ENCODE measurements at places on chromosomes 12 and 14.

GRCh38 chr12:120429368-120429767 lies 8.5 kb upstream of the COX6A1 start:
- no peak for DNase-seq

DNA sequence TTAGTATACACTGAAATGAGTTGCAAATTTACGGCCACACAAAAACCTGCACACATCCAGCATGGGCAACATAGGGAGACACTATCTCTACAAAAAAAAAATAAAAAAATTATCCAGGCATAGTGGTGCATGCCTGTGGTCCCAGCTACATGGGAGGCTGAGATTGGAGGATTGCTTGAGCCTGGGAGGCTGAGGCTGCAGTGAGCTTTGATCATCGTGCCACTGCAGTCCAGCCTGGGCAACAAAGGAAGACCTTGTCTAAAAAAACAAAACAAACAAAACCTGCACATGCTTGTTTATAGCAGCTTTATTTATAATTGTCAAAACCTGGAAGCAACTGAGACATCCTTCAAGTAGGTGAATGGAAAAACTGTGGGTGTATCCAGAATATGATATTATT lies 4.9 kb upstream of the TOMM20L start:
- DNase-seq, result no peak

- DNase-seq, result no peak
These were observed 276.2 kb downstream of the SSPN start for GRCh38 chr12:26471560-26471959.

- DNase-seq, result no peak
These were observed 4.1 kb downstream of the C12orf75 start for GRCh38 chr12:105334582-105334981.

DNA sequence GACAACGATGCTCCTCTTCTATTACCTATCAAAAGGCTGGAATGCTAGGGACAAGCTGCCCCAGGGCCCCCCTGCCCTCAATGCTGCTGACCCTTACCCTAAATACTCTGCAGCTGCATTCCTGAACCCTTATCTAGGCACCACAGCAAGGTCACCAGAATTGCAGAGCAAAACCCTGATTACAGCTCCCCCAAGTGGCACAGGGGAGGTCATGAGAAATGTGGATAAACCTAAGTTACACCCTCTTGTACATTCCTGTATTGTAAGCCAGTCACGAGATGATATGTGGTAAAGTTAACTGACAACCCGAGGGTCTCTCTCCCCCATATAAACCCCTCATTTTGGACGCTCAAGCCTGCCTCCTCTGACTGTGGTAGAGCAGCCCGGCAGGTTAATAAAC lies 411.8 kb upstream of the STXBP6 start:
- no peak for DNase-seq

DNA sequence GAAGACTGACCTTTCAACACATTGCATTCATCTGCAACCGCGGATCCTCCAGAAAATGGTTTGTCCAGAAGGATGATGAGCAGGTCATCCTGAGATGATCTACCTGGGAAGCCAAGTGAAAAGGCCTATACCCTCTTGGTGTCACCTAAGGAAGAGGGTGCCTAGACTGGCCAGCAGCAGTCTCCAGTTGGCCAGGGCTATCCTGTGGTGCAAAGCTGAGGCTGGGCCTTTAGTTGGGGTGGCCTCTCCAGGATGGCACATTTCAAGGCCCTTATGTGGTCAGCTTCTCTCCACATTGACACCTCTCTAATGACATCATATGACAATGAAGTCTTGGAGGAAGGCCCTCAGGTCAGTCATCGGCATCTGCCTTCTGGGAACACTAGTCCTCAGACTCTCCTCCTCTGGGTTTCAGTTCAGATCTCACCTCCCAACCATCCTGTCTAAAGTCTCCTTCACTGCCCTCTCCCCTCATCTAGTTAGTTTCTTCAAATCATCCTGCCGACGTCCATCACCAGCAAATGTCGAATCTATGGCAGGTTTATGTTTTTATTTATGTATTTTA lies 3.3 kb upstream of the SLC22A17 start:
- no peak for DNase-seq

- no peak for DNase-seq
These were observed 133.8 kb upstream of the NUDT4 start for GRCh38 chr12:93243689-93244513.

DNA sequence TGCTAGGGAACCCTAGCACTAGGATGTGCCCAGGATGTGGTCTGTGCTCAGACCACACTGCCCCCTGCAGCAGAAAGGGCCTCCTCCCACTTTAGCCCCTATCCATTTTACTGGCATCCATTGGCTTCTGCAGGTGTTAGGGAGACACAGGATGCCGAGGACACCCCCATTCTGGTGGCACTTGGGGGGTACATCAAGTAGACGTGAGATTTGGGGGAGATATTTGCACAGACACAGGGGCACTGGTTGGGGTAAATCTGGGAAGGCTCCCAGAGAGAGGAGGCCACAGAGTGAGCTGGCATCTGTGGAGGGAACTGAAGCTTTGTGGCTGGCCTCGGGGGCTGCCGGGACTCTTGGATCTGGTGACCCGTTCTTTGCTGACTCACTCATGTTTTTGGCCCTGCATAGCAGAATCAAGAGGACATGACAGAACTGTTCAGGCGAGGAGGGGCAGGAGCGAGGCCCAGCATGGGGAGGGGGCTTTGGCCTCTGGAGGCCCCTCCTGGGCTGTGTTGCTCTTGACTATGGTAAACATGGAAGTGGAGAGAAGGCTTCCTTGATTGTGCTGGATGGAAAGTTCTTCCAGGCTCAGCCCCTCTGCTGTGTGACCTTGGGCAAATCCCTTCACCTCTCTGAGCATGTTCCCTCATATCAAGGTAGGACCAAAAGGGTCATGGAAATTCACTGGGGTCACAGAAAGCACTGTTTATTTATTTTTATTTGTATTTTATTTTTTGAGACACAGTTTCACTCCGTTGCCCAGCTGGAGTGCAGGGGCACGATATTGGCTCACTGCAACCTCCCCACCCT lies 1.8 kb downstream of the PLBD2 start:
- DNase-seq, result no peak

- DNase-seq, result no peak
These were observed 72.5 kb upstream of the SLC38A2 start for GRCh38 chr12:46445093-46445492.

GRCh38 chr12:77500089-77500488 lies 330.6 kb upstream of the NAV3 start:
- DNase-seq, result no peak

DNA sequence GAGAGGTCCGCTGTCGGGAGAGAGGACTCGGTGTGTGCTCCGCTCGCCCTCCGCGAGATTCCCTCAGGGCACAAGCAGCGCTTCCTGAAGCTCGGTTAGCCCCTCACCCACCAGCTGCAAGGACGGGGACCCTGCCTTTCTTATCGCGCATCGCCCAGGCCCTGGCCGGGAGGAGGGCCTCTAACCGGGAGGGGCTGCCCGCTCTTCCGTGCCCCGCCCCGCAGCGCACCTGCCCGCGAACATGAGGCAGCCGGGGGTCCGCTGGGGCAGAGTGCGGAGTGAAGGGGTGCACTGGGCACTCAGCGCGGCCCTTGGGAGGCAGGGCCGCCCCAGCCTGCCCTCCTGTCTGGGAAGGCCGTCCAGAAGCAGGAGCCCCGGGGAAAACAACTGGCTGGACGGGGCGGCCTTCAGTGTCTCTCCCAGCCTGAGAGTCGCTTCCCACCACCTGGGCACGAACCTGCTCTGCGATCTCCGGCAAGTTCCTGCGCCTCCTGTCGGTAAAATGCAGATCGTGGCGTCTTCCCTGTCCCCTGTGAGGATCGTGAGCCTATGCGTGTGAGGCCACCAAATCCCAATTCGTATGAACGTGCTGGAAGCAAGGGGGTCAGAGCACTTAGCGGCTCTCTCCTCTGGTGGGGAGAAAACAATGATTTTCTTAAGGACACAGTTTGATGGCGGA lies 28.0 kb upstream of the ADIPOR2 start:
- DNase-seq, result no peak

- DNase-seq, result no peak
These were observed 41.9 kb upstream of the MED13L start for GRCh38 chr12:116319233-116319897.

GRCh38 chr14:53389202-53389601 lies 236.1 kb upstream of the DDHD1 start:
- DNase-seq, result no peak

DNA sequence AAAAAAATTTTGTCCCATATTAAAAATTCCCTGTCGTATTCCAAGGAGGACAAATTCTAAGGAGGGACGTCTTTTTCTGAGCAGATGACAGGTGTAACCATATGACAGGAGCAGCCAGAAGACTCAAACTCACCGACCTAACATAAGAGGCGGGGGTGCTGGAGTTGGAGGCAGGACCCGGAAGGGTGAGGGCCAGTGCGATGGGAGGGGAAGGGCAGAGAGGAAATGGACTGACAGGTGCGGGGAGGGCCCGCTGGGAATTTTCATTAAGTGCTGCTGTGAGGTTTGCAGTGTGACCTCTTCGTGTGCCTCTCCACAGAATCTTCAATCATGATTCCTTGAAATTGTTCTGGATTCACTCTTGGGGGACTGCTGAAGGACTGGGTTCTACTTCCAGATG lies 189.4 kb downstream of the NTF3 start:
- no peak for DNase-seq

- DNase-seq, result no peak
These were observed 248.8 kb downstream of the ANO6 start for GRCh38 chr12:45464699-45465098.

GRCh38 chr14:37140176-37140575 lies 32.2 kb downstream of the SLC25A21 start:
- no peak for DNase-seq

DNA sequence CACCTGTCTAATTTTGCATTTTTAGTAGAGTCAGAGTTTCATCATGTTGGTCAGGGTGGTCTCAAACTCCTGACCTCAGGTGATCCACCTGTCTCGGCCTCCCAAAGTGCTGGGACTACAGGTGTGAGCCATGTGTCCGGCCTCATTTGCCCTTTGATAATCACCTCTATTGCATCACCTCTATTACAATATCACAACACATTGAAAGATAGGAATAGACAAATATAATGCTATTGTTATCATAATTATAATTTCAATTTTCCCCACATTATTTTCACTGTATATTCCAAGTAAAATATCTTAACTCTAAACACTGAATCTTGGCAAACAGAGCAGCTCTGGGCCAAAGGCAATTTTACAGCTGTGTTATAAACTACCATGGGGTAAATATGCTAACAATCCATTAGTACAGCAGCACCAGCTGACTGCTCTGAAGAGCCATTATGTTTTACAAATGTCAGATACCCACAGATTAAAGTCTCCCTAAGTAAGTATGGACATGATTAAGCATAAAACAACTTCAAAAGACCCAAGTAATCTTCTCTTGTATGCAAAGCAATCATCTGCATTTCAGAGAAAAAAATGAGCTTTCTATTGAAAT lies 173.2 kb downstream of the MED13L start:
- no peak for DNase-seq

DNA sequence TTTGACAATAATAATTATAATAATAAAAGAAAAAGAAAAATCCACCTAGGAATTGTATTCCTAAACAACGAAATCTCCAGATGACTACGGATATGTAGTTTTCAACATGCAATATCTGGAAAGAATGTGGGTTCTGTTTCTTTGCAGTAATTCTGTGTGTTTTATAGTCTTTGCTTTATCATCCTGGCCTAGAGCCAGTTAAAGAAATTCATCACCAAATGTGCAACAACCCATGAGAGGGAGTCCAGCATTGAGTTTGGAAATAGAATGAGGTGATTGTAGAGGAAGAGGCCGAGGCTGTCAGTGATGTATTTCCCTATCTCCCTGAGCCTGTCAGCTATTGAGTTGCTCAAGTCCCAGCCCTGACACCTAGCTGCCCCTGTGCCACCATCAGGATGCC lies 200.5 kb upstream of the DCN start:
- DNase-seq, result no peak

DNA sequence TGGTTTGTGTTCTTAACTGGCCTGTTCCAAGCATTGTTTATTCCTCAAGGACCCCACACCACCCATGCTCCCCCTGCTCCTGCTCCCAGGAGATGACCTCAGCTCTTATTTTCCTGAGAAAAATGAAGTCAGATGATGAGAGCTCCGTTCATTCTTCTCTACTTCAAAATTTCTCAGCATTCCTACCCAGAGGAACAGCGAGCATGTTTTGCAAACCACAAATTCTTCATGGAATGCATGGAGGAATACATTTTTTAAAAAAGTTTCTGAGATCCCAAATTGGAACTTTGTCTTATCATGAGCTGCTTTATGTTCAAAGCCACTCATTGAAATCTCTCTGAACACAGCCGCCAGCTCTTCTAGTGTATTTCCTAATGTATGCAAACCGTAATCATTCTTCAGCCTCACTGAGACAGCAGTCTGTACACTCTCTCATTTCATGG lies 44.9 kb downstream of the SYNE2 start:
- no peak for DNase-seq

DNA sequence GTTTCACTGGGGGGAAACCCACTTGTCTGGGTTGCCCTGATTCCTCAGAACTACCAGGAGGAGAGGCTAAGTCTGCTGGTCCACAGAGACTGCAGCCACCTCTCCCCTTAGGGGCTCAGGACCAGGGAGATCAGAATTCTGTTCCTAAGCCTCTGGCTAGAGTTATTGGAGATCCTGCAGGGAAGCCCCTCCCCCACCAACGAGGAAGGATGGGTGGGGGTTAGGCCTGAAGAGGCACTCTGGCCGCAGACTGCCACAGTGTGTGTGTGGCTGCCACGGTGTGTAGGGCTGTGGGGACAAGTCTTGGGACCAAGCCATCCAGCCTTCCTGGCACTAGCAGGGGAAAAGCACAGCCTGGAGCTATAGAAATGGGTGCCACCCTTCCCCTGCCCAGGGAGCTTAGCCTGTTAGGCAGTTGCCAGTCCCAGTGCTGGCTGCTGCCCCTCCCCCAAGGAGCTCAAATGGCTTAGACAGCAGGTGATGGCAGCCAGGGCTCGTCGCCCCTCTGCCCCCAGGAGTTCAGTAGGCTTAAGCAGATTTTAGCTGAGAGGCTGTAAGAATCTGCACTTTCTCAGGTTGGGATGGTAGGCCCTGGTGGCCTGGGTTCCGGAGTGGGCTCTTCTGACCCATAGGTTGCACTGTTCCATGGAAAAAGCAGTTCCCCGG lies 107.7 kb downstream of the ERGIC2 start:
- no peak for DNase-seq

- DNase-seq, result no peak
These were observed 43.4 kb upstream of the AMN start for GRCh38 chr14:102878970-102879460.

DNA sequence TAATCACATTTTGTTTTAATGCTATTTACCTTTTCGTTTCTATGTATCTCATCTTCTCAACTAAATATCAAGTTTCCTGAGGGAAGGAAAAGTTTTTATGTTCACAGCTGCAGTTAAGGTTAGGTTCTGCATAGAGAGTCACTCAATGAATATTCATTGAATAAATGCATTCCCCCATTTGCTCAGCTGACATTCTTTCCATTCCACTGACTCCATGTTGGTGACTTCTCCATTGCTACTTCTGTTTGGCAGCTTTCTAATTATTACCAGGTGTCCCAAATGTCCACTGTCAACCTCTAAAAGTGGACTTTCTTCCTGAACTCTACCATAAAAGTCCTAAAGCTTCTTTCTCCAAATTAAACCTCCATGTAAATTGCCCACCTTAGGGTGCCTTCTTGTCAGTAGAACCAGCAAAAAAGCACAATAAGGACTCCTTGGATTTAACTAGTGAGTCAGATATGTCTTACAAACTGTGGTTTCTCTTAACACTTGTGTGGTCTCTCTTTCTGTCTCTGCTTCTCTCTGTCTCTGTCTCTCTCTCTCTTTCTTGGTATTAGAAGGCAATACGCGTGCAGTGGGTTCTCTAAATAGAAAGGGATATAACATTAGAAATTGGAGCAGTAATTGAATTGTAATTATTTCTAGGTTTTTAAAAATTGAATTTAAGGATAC lies 85.9 kb downstream of the TMEM117 start:
- DNase-seq, result no peak

- DNase-seq, result no peak
These were observed 39.5 kb downstream of the E2F7 start for GRCh38 chr12:77025782-77026314.

Data from stimulated activated CD8-positive, alpha-beta memory T cell treated with anti-CD3 and anti-CD28 coated beads, Interleukin-4, amount 100 ng/mL, for 1 hour (primary cell).